Stomach (tissue), 19 donors: ENCODE measurements at places on chromosomes 4 and X. TPM values are rescaled to one million over a fixed set of nuclear protein-coding genes. Genes with fewer than 3 reads are reported as not detected.

The QRFPR gene
- not detected for polyA plus RNA-seq

The PASD1 gene
- polyA plus RNA-seq, result not detected

The PCDH7 gene
- 9.1 TPM for polyA plus RNA-seq

The FMR1NB gene
- not detected for polyA plus RNA-seq

The MTNR1A gene
- not detected for polyA plus RNA-seq

The GPR143 gene
- 0.93 TPM for polyA plus RNA-seq

The CT83 gene
- polyA plus RNA-seq, result not detected

The ASMT gene
- 0.43 TPM for polyA plus RNA-seq

The DUSP21 gene
- polyA plus RNA-seq, result not detected

The PNMA6E gene
- polyA plus RNA-seq, result not detected

The PABPC1L2A gene
- not detected for polyA plus RNA-seq

The TMEM47 gene
- 5.2 TPM for polyA plus RNA-seq

The CLDN34 gene
- 0.18 TPM for polyA plus RNA-seq

The SPANXD gene
- polyA plus RNA-seq, result not detected

The UGT2A1 gene
- polyA plus RNA-seq, result not detected

The CSAG3 gene
- not detected for polyA plus RNA-seq

The WAS gene
- 4.9 TPM for polyA plus RNA-seq

The MSX1 gene
- 1.1 TPM for polyA plus RNA-seq

The RADX gene
- polyA plus RNA-seq, result 2.7 TPM

The ARMCX1 gene
- 10.8 TPM for polyA plus RNA-seq

The DDX53 gene
- not detected for polyA plus RNA-seq

The TMEM255A gene
- polyA plus RNA-seq, result 0.73 TPM

The RAB40A gene
- polyA plus RNA-seq, result 0.19 TPM

The SPANXN4 gene
- not detected for polyA plus RNA-seq

The UGT2B11 gene
- polyA plus RNA-seq, result not detected

The MAGEA9B gene
- not detected for polyA plus RNA-seq

The SOWAHB gene
- polyA plus RNA-seq, result 2.0 TPM

The ATP8A1 gene
- 2.8 TPM for polyA plus RNA-seq

The RS1 gene
- not detected for polyA plus RNA-seq

The ASB9 gene
- polyA plus RNA-seq, result 3.7 TPM

The FAM9B gene
- polyA plus RNA-seq, result not detected

The RIBC1 gene
- polyA plus RNA-seq, result 1.7 TPM
